ENCODE measurements at places on chromosomes 2 and 18.
A peak's percentile ranks its signal among the peaks of the same experiment; 100 is the strongest.

DNA sequence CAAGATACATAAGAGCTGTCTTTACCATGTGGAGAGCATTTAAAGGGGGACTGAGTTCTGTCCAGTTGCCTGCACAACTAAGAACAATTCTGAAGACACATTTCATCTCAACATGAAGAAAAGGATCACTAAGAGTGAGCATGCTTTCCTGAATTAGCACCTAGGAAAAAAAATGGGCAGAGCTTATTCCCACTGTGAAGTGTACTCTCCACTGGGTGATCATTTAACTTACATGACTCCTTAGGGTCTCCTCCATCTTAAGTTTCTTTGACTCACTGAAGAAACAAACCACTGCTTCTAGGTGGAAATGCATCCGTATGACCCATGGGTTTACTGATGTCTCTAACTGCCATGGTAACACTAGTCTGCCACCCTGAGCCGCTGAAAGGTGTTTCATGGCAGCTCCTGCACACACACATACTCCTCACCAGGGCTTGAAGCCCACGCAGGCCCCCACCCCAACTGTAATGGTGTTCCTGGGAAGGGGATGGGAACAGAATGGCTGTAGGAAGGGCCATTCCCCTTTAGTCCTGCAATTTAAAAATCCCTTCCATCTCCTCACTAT lies 27.1 kb downstream of the HDLBP start:
- no peak for DNase-seq

GRCh38 chr2:24712296-24712695 lies 80.9 kb downstream of the PTRHD1 start:
- DNase-seq: no peak

DNA sequence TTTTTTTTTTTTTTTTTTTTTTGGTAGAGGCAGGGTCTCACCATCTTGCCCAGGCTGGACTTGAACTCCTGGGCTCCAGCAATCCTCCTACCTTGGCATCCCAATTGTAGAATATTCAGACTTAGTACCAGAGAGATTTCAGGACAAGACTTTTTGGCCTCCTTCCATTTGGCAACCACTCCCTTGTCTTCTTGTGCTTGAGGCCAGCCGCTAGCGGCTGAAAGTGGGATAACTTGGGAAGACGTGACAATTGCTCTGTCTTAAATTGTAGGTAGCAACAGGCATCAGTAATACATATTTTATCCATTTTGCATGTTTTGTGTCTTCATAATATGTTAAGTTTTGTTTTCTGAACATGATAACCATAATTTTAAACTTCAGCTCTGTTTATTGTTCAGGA lies 53.3 kb upstream of the TTN start:
- DNase-seq: no peak

GRCh38 chr2:157439824-157440186 lies 4.1 kb downstream of the CYTIP start:
- no peak for DNase-seq

GRCh38 chr2:11022064-11022463 lies 110.3 kb downstream of the KCNF1 start:
- DNase-seq: no peak

GRCh38 chr18:23324861-23325260 lies 128.2 kb upstream of the RIOK3 start:
- DNase-seq: no peak

- DNase-seq: no peak
Measured at GRCh38 chr2:241675885-241676284, 10.7 kb downstream of the DTYMK start.

DNA sequence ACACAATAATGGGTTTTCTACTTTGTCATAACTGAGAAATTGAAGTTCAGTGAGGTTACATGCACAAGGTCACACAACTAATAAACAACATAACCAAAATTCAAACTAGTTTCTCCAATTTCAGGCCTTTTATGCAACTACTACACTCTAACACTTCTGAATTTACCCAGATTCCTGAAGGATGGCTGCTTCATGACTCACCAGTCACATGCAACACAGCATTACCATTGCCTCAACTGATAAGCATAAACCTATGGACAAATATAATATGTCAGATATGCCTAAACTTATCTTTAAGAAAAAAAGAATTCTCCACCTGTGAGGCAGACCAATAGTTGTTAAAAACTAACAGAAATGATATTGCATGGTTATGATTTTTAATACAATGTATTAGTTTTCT lies 586.5 kb upstream of the SLC8A1 start:
- no peak for DNase-seq

- DNase-seq: no peak
Measured at GRCh38 chr2:182545420-182546167, 118.8 kb upstream of the PDE1A start.

DNA sequence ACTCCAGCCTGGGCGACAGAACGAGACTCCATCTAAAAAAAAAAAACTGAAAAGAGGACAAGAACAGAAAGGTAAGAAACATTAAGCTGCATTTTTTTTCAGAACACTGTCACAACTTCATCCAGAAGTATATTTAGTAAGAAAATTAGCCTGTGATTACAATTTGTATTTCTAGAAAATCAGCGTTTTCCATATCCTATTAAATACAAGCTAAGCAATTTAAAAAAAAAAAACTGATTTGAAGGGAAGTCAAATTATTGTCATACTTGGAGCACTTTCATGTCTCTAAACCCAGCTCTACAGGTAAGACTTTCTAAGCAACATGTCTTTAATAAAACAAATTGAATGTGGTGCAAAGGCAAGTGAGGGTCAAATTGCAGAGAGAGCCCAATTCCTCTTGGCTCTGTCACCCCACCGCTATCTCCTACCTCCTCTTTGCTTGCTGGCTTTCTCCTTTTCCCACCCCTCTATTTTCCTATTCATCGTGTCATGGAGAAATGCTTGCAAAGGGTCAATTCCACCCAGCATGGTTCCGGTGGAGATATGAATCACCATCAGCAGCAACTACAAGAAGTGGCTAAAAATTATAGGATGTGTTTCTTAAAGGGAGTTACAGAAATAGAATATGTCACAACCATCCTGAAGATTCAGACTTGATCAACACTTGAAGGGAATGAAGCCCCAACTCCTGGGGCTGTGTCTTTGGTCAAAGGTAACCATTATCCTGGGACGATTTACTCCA lies 68.4 kb upstream of the BCL11A start:
- DNase-seq: no peak

- DNase-seq: no peak
Measured at GRCh38 chr2:203412546-203413331, 84.5 kb downstream of the ABI2 start.

DNA sequence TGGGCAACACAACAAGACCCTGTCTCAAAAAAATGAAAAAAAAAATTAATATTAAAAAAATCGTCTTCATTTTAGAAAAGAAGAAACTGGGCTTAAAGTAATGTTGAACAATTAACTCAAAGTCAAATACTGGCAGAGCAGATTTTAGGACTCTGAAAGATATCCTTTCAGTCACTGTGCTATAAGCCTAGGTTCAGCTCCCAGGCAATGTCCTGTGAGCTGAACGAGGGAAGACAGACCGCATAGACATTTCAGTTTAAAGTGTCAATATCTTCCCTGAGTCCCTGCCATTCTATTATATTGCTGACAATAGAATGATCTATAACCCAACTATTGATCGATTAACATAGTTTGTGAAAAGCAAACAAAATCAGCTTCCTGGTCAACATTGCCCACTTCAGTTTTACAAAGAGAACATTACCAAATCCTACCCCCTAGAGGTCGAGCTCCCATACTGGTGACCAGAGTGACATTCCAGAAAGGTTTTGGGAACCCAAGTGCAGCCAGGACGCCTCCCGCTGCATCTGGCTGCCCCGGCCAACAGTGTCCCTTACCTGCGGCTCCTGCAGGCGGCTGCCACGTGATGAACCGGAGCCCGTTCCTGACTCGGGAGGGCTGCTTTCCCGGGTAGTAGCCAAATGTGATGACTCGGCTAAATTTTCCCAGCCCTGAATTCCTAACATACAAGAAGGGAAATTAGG lies 639 bp downstream of the MRO start:
- DNase-seq: peak; percentile 66

- DNase-seq: no peak
Measured at GRCh38 chr18:72697706-72698105, 153.6 kb upstream of the CBLN2 start.

DNA sequence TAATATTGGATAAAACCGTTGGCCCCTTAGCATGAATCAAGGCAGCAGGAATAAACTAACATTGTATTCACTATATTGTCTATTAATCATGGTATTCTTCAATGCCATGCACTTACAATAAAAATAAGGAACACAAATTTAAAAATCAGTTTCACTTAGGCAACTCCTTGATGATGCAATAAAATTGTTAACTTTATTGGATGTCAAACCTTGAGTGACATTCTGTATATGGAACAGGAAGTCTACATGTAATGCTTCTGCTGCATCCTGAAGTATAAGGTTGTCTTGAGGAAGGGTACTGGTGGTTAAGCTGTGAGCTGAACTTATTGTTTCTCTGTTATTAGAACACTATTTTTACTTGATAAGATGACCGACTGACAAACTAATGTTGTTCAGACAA lies 605.5 kb downstream of the SATB2 start:
- no peak for DNase-seq

DNA sequence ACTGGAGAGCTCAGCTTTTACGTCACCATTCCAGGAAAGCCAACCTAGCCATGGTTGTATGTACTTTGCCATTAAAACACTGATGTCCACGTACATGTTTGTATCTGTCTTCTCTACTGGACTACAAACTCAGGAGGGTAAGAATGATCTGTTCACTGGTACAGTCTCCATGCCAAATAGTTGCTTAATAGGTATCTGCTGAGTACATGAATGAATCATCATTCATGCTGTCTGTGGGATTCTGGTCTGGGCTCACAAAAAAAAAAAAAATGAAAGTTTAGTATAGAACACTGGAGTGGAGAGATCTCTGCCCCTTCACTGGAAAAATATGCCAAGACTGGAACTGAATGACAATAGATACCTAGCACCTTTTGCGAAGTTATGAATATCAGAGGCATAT lies 102.6 kb upstream of the ITGA4 start:
- no peak for DNase-seq

GRCh38 chr2:192004188-192004963 lies 157.5 kb upstream of the CAVIN2 start:
- no peak for DNase-seq

DNA sequence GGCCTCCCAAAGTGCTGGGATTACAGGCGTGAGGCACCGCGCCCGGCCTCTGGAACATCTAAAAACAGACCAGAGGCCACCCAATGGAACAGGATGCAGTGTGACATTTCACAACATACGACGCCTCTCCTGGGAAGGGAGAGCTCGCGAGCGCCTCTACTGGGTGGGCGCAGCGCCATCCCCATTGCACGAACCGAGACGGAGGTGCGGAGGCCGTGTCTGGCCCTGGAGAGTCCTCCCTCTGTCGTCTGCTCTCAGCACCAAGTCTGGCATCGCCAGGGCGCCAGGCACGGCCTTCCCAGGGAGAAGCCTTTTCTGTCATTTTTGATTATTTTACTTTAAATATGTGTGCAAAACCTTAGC lies 9.4 kb upstream of the GBX2 start:
- no peak for DNase-seq

GRCh38 chr2:25103287-25103871 lies 61.5 kb downstream of the EFR3B start:
- no peak for DNase-seq

GRCh38 chr2:33425161-33425560 lies 51.3 kb upstream of the RASGRP3 start:
- DNase-seq: no peak

- no peak for DNase-seq
Measured at GRCh38 chr18:68588169-68588568, 126.7 kb downstream of the TMX3 start.

DNA sequence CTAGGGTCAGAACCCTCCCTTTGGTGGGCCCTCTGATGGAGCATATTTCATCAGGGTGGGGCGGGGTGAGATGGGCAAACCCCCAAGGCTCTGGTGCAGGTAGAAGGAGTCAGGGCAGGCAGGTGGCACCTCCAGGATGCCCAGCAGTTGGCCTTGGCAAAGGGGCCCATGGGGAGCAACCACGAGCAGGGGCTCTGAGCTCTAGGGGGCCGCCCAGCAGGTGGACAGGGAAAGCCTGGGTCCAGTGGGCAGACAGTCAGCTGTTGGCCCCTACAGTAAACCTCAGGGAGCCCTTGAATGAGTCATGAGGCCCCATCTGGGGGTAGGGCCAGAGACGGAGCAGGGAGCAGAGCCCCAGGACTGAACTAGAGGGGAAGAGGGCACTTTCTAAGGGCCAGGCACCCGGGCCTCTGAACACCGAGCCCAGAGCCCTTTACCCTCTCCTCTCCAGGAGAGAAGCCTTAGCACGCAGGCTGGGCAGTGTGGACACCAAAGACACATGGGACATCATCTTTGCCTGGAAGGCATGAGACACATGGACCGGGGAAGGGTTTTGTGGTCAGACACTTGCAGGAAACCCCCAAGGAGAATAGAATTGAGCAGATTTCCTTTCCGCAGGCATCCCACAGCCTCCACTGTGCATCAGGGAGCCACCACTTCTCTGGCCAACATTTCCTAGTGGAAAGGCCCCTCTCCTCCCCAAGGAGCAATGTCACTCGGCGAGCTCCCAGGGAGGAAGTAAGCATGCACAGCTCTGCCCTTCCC lies 257.3 kb downstream of the GLI2 start:
- DNase-seq: no peak

GRCh38 chr2:160381425-160381951 lies 112.1 kb downstream of the RBMS1 start:
- DNase-seq: no peak

- DNase-seq: no peak
Measured at GRCh38 chr2:201644001-201644400, 698 bp upstream of the TMEM237 start.

DNA sequence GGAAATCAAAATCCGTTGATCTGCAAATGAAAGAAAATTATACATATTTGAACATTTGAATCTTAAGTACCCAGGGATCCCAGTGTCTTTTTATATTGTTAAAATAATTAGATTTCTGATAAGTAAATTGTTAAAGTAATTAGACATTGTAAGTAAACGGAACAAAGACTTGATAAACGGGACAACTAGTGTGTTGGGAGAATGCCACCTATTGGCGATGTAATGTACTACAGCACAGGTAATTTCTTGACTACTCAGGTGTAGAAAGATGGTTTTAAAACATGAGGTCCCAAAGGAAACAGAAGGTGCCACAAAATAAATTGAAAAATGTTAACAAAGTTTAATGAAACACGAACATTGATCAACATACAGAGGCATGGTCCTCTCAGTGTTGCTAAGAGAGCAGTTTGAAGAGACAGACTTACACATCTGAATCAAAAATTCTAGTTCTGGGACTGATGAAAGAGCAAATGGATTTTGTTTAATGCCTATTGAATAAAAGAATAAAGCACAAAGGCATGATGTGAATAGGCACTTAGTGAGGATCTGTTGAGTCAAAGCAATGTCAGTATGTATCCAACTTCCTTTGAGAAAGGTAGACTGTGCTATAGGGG lies 103.4 kb upstream of the RASGRP3 start:
- DNase-seq: no peak
